T-helper 17 cell (primary cell): ENCODE measurements at places on chromosomes 3 and 15. TPM values are rescaled to one million over a fixed set of nuclear protein-coding genes. Genes with fewer than 3 reads are reported as not detected.

The ITGA11 gene
- not detected for total RNA-seq

DNA sequence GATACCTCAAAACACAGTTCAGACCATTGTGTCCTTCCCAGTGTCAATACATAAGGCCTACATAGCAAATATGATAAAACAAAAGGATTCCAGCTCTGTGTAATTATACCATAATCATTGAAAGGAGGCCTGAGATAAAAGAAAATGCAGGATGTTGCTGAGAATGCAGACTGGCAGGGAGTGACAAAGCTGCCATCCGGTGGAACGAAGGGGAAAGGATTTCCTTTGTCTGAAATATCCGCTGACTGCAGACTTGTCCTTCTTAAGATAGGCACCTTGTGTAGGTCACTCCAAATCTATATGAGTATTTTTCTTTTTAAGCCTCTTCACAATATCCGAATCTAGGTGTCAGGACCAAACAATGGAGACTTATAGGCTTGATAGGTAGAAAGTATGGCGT, 108.0 kb downstream of the KCNH8 start:
- DNase-seq: no peak

The GRK7 gene
- total RNA-seq: 0.18 TPM

DNA sequence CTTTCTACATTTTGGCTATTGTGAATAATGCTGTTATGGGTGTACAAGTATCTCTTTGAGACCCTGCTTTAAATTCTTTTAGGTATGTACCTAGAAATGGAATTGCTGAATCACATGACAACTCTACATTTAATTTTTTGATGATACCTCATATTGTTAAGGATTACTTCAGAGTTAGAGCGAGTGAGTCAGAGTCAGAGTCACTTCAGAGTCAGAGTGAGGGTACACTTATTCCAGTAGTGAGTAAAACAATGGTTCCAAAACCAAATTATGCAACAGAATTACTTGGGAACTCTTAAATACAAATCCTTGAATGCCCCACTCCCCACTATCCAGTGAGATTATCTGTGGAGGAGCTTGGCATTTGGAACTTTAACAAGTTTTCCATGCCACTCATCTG, 50.3 kb upstream of the SNRK start:
- DNase-seq: no peak

DNA sequence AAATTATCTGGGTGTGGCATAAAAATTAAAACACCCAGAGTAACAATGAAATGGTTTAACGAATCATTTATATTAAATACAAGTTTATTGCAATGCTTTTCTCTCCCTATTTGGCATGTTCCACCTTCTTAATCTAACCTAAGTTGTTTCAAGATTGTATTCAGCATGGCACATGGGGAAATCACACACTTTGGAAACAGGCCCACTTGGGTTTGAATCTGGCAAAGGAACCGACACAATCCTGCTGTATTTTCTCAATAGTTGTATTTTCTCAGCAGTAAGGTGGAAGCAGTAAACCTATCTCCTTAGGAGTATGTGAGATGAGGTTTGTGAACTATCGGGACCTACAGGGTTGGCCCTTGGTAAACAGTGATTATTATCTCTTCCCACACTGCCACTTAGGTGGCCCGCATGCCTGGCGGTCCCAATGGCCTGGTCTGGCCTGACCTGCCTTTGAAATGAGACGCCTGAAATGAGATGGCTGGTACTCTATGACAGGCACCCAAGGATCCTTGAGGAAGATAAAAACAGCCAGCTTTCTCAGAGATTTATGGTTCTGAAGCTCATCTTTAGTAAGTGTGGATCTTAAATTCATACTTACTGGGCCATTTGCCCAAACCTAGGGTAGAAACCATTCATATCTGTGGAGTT, 45.3 kb upstream of the VILL start:
- DNase-seq: no peak

GRCh38 chr3:89813500-89813899, 706.1 kb downstream of the EPHA3 start:
- no peak for DNase-seq

DNA sequence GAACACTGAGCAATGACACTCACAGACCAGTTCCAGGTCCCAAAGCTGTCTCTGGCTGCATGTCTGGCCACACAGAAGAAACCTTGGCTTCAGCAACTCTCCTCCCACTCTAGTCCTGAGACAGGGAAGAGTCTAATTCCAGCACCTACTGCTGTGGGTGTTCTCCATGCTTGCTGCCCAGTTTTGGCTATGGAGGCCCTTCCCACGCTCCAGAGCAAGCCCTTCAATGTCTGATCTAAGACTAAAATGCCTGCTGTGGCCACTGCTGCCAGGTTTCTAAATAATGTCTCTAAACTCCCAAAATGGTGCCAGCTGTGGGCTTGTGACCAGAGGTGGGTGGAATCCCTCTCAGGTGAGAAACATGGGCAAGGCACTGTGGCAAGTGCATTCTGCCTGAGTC, 531.3 kb downstream of the GRM7 start:
- no peak for DNase-seq

The SLC24A5 gene
- not detected for total RNA-seq

The NEIL1 gene
- total RNA-seq: 31.6 TPM

DNA sequence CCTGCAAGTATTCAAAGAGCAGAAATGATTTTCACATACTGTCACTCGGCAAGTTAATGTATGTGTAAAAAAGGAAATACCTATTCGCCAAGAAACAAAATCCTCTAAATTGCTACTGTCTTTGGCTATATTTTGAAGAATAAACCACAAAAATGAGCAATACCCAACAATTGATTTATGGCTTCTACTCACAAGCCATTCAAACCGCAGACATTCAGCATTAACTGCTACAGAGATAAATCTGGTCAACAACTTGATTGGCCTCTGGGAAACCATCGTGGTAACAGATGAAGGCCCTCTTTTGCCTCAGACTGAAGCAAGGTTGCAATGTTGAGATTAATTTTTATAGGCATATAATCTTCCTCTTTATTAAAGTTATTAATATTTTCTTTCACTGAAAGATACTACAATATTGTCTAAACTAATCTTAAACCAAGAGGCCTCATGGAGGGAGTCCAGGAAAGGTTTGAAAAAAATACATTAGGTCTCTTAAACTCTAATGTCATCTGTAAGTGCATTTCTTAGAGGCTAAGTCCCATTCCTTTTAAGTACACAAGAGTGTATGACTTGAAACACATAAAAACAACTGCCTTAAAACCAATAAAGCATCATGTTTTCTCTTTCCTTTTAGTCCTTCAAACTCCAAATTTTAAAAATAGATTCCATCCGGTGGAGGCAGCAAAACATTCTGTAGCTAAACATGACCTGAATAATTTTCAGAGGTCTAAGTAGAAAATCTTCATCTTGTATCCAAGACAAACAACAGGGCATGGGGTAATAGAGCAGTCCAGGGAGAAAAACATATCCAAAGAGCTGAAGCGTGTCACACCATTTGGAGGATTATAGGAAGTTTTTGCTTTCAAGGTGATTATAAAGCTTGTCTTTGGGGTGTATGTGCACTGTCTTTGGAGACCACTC, 162.4 kb upstream of the TGFBR2 start:
- no peak for DNase-seq
